GM19239 (cell line): ENCODE measurements at places on chromosomes 16 and 17.

GRCh38 chr16:6682142-6682811 lies 650.4 kb upstream of the RBFOX1 start:
- peak; percentile 5 for DNase-seq

DNA sequence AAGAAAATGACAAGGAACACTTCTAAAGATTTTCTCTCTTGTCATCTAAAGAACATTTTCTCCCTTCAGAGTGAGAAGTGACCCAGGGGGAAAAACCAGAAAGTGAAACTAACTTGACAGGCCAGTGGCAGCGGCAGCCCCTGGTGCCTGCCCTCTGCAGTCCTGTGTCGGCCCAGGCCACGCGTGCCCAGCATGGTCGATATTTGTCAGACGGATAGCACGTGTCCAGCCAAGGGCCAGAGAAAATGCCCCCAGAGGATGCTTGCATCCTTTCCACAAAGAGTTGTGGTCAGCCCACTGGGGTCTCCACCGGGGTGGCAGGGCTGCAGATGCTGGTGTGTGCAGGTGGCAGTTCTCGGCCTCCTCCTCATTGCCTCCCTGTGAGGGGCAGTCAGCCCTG lies 176.6 kb downstream of the RAB11FIP4 start:
- DNase-seq = no peak

- no peak for DNase-seq
Measured at GRCh38 chr17:58313815-58314705, 14.5 kb downstream of the TSPOAP1 start.

- no peak for DNase-seq
Measured at GRCh38 chr17:38925263-38925995, at the start of gene LASP1NB. LASP1NB (plus strand) TSS chr17:38925614.

GRCh38 chr16:72722552-72722951 lies 325.4 kb downstream of the ZFHX3 start:
- DNase-seq = no peak

- no peak for DNase-seq
Measured at GRCh38 chr16:72978212-72978611, 69.7 kb downstream of the ZFHX3 start.

DNA sequence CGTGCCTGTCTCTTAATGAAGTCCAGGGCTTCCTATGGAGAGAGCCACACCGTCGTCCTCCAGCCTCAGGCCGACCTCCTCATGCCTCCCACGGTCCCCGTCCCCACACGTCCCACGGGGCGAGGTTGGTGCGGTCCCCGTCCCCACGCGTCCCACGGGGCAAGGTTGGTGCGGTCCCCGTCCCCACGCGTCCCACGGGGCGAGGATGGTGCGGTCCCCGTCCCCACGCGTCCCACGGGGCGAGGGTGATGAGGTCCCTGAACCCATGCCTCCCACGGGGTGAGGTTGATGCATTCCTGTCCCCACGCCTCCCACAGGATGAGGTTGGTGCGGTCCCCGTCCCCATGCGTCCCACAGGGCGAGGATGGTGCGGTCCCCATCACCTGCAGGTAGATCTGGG lies 20.9 kb downstream of the GALNS start:
- no peak for DNase-seq

DNA sequence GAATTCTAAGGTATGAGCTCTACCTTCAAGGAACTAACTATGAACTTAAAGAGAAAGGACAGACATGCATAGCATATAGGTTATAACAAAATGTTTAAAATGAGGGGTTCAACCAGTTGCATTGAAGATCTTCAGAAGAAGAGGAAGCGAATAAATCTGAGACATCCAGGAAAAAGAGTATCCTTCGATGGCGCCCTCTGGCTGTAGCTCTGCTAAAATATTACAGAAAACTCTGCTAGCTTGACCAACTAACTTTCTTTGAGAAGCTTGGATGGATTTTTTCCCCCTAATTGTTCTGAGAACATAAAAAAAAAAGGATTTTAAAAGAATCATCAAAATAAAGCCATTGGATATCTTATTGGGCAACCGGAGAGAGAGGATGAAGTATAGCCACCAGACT lies 659.9 kb upstream of the SOX9 start:
- no peak for DNase-seq

DNA sequence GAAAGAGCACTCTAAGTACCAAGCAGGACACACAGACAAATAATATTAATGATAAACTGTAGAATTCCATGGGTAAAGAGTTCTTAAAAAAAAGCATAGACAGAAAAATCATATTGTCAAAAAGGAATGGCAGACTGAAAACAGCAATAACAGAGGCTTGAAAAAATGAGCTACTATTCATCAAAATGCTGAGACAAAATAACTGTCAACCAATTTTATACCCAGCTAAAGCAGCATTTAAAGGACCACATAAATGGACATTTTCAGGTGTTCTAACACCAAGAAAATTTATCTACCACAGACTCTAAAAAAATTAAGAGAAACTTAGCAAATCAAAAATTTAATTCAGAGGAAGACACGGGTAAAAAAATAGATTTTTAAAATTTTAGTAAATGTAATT lies 119.1 kb downstream of the DYNLRB2 start:
- no peak for DNase-seq

GRCh38 chr17:30513346-30513745 lies 36.1 kb downstream of the GOSR1 start:
- no peak for DNase-seq

DNA sequence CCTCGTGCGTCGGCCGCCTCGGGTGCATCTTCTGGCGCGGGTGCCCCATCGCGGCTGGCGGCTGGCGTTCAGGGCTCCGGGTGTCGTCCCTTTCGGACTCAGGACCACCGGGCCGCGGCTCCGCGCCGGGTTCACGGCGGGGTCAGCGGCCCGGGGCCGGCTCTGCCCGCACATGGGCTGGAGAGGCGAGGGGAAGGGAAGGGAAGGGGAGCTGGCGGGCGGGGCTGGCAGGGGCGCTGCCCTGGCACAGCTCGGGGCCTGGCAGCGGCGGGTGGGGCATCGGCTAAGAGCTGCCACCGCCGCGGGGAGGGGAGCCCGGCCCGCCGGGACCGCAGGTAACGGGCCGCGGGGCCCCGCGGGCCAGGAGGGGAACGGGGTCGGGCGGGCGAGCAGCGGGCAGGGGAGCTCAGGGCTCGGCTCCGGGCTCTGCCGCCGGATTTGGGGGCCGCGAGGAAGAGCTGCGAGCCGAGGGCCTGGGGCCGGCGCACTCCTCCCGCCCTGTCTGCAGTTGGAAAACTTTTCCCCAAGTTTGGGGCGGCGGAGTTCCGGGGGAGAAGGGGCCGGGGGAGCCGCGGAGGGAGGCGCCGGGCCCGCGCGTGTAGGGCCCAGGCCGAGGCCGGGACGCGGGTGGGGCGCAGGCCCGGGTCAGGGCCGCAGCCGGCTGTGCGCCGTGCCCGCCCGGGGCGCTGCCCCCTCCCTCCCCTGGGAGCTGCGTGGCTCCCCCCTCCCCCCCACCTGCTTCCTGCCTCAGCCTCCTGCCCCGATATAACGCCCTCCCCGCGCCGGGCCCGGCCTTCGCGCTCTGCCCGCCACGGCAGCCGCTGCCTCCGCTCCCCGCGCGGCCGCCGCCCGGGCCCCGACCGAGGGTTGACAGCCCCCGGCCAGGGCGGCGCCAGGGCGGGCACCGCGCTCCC lies 646 bp downstream of the HIC1 start:
- peak; percentile 70 for DNase-seq

DNA sequence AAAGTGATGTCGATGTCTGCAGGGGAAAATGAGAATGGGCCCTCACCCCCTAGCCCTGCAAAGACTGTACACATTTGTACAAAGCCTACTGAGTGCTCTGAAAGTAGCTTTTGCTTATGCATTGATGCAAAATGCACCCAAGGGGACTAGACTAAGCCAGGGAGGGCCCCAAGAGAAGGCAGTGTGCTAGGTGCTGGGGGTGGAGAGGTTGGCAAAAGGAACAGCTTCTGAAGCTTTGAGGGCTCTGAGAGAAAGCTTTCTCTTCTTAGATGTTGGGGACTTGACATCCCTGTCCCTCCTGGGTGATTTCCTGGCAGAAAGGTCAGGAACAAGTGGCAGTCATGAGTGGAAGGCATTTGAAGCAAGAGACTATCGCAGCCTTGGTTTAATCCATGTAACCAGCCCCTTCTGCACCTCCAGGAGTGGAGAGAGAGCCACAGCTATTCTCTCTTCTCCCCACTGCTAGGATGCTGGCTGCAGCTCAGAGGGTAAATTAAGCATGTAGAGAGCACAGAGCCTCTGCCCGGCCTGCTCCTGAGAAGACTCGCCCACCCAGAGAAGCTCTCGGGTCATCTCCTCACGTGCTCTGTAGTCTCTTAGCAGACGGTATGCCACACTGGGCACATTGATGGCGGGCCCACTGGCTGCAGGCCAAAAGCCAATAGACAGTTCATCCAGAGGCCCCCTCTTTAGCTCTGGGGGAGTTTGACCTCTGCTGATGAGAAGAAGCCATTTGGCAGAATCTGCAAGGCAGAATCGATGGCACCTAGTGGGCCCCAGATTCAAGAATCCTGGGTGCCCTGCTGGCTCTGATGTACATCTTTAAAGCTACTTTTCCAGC lies 221.4 kb downstream of the MSI2 start:
- no peak for DNase-seq

DNA sequence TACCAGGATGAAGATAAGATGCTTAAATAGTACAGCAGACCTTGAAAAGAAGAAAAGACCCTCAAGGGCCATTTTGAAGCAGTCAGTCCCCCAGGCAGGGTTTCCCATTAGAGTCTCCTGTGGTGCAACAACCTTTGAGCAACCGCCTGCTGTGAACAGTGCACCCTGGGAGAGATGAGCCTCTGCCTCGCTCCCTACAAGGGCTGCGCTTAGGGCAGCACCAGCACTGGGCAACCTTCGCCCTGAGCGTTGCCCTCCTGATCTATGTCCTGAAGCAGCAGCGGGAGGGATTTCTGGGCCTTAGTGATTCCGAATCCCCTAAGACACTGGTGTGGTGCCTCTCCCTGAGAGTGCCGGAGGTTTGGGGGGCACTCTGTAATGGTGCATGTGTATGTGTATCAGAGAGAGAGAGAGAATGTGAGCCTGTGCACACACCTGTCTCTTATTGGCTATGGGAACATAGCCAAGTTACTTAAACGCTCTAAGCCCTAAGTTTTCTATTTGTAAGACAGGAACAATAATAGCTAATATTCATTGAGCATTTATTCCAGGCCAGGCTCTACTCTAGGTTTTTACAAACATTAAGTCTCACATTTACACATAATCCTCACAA lies 25.2 kb upstream of the ABCC12 start:
- DNase-seq = no peak

DNA sequence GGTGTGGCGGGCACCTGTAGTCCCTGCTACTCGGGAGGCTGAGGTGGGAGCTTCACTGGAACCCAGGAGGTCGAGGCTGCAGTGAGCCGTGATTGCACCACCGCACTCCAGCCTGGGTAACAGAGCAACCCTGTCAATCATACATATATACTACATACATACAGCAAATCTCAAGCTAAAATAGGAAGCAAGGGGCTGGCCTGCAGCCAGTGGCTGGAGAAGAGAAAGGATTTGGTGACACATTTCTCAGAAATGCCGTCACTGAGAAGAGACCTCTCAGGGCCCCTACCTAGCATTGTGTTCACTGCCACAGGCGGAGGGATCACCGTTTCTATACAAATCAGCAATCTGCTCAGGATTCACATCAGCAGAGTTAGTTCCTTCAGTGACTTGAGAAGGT lies 16.9 kb downstream of the NARF start:
- DNase-seq = no peak

GRCh38 chr16:52466994-52467393 lies 79.9 kb downstream of the TOX3 start:
- no peak for DNase-seq

DNA sequence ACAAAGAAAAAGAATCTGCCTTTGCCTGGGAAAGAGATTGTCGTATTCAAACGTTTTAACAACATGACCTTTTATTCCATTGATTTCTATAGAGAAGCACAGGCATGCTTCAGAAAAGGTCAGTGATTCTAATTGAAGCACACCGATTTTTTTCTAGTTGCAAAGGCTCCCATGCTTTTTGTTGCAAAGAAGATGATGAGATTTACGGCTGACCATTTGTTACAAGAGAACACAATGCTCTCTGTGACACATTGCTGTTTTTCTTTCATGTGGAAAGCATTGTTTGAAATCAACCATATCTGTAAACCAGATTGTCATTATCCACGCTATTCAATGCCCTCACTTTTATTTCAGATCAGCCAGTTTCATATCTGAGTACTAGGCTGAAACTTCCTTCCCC lies 99.8 kb downstream of the NLK start:
- no peak for DNase-seq

DNA sequence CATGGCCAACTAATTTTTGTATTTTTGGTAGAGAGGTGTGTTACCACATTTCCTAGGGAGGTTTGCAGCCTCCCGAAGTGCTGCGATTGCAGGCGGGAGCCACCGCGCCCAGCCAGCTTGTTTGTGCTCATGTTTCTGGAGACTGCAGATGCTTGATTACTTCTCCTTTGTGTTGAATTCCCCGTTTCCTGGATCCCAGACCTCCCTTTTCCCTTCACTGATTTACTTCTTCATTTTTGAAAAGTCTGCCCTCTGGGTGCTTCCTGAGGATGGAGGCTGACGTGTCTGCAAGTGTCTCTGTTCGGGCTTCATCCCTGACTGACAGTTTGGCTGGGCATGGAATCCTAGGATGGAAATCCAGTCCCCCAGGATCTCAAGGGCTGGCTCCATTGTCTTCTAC lies 7.0 kb upstream of the TRIM47 start:
- DNase-seq = no peak

GRCh38 chr16:68275611-68276191 lies 11.4 kb downstream of the SLC7A6 start:
- no peak for DNase-seq

GRCh38 chr16:88719933-88720296 lies 13.6 kb downstream of the CTU2 start:
- no peak for DNase-seq

- DNase-seq = no peak
Measured at GRCh38 chr17:7839876-7840261, 5.9 kb downstream of the KDM6B start.

DNA sequence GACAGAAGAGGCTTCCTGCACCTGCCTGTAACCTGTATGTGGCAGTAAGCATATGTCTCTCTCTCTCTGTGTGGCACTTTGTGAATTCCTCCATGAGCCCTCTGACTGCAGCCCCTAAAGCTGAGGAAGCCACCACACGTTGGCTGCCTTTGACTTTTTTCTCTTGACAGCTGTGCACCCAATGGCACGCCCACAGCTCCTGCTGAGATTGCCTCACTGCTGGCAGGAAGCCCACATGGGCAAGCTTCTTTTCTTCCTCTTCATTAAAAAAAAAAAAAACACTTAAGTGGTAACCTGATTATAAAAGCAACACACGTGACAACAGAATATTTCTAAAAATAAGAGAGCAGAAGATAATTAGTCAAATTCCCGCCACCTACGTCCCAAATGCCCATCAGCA lies 34.0 kb upstream of the PIRT start:
- DNase-seq = no peak

- no peak for DNase-seq
Measured at GRCh38 chr17:44122816-44123355, 555 bp downstream of the HDAC5 start.

- no peak for DNase-seq
Measured at GRCh38 chr17:77744066-77744988, 214.2 kb upstream of the TNRC6C start.
